ENCODE measurements at places on chromosomes 5 and 9.

- no peak for DNase-seq
These were observed 451.6 kb downstream of the TLE1 start for GRCh38 chr9:81237565-81238231.

- no peak for DNase-seq
These were observed 18.3 kb upstream of the ARL14EPL start for GRCh38 chr5:116013936-116014335.

GRCh38 chr5:175893466-175893865 lies 22.1 kb downstream of the CPLX2 start:
- DNase-seq, result no peak

DNA sequence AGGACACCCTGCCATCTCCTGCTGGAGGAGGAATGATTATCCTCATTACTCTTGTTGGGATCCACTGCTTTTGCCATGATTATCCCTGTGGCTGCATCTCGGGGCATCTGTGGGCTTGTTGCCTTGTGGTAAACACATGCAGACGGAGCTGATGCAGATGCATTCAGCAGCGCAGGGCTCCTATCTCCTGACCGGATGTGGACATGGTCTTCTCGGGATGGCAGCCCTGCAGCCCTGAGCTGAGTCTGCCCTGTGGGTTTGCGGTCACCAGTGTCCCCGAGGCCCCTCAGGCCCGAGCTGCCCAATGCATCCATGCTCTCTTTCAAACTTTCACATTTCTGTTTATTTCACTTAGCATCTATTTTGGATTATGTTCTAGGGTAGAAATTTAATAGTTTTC lies 250.4 kb upstream of the IRX1 start:
- no peak for DNase-seq

DNA sequence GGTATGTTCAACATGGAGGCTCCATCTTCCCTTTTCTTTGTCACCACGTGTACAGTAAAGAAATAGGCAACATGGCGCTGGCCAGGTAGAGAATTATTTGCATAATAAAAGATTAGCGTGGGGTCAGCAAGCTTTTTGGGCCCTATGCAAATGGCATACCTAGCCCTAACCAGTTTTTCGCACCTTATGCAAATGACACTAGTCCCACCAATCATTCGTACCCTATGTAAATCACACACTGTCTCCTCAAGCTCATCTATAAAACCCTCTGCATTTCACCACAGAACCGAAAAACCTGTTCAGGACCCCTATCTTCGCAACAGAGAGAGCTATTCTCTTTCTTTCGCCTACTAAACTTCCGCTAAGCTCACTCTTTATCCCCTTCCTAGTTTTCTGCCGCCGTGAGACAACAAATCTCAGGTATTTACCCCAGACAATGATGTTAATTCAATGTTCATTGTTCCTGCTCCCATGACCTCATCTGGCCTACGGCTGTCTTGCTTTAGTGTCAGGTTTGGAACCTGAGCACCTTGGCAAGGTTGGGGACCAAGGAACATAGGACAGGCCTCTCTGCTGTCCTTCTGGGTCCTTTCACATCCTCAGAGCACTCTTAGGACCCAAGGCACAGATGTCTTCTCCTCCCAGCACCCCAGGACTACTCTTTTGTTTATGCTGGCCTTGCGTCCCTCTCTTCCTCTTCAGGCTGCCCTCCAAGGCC lies 180.7 kb upstream of the RAI14 start:
- DNase-seq, result no peak

DNA sequence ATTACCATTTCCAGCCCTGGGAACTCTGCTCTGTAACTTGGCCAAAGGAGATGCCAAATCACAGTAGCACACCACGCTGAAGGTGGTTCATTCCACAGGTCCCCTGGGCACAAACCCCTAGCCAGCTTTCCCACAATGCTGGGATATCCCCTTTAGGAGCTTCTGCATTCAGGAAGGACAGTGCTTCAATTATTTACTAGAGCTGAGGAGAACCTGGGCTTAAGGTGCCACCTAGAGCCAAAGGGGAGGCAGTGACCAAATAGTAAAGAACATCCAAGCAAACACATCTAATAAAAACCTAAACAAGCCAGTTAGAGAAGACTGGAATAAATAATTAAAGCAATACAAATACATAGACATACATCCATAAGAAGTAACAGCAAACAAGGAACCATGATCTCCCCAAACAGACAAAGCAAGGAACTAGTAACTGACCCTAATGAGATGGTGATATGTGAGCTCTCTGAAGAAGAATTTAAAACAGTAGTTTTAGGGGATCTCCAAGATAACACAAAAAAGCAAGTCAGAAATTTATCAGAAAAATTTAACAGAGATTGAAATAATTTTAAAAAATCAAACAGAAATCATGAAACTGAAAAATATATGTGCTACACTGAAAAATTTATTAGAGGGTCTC lies 14.6 kb downstream of the KIF4B start:
- DNase-seq, result no peak

DNA sequence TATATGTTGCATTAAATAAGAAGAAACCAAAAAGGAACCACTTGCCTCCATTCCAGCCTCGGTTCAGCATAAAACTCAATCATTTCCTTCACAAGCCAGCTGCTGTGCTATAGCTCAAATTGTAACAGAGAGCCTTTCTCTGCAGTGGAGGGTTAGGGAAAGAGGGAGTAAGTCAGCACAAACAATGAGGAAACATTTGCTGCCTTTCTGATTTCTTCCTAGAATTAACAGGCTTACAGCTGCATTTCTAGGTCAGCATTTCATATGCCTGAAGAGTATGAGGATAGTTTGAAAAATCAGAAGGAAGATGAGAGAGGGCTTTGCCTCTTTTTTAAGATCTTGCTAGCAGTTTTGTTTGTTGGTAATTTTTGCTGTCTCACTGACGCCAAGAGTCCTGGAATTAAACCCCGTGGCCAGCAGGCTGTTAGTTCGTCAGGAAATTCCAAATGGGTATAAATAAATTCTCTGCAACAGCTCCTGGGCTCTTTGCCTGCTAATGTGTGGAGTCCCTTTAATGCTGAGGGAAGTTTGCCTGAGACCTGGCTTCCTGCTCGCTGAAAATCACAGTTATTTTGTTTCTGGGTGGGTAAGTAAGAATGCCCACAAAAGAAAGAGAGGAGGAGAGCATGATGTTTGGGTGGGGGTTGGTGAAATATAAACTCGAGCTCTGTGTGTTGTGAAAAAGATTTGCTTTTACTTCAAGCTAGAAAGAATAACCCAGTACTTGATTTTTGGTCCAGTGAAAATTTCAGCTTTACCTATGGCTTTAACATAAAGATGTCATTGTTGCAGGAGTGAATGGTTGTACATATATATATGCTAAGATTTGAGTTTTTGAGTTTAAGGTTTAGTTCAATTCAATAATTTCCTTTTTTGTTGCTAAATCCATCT lies 148.1 kb upstream of the DMRT1 start:
- DNase-seq, result peak; percentile 78

- no peak for DNase-seq
These were observed 141.6 kb downstream of the OLFM1 start for GRCh38 chr9:135228983-135229625.

- no peak for DNase-seq
These were observed 123.4 kb downstream of the TMEM161B start for GRCh38 chr5:88145221-88145610.

GRCh38 chr5:14156650-14157492 lies 13.7 kb downstream of the TRIO start:
- peak; percentile 49 for DNase-seq

DNA sequence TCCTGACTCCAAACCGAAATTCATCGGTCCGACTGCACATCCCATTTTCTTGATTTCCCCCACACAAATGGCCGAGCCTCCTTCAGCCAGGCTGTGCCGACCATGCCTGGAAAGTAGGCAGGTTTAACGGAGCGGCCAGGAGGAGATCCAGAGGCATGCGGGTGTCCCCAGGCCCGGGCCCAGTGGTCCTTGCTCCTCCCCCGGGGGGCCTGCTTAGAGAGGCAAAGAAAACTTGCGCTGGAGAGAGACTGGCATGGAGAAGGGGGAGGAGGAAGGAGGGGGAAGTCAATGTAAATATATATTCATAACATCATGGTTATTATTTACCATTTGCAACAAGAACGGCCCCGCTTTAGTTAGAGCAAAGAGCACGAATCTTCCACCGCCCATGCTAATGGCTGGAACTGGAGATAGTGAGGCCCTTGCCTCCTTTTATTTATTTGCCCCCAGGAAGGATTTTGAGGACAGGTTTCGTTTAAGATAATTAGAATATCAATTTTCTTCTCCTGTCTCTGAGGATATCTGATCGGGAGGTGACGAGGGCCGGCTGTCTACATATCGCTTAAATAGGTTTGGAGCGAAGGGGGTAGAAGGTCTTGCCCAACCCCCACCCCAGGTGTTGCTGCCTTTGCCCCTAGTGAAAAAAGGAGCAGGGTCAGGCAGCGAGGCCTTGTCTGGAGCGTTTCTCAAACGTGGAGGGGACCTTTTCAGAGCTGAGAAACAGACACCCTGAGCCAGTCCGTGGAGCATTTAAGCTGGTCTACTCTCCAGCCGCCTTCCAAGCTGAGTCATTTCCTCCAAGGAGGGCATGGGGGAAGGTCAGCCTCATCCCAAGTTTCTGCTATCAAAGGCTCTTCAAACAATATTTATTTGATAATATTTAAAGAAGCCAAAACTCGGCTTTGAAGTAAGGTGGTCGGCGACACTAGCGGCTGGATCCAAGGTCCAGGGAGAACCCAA lies 2.5 kb downstream of the BARHL1 start:
- DNase-seq, result no peak

DNA sequence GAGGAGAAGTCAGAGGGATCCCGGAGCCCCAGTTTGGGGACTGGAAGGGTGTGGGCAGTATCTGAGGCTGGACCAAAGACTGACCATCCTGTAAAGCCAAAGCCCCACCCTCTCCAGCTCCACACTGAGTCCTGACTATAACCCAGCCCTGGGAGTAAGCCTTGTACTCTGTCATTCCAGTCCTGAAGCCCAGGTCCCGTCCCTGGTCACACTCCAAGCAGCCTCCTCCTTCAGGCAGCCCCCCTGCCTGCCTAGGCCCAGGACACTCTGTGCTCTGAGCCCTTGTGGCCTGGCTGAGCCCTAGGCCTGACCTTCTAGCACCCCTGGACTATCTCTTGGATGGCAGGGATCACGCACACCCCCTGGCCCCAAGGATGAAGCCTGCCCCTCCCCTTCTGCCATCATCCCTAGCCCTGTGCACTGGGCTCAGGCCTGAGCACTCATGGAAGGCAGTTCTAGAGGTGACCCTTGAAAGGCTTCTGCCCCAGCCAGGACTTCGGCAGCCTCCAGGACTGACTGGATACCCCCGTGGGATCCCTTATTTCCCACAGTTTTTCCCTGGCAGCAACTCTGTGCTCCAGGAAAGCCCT lies 28.0 kb upstream of the ENHO start:
- DNase-seq, result no peak

DNA sequence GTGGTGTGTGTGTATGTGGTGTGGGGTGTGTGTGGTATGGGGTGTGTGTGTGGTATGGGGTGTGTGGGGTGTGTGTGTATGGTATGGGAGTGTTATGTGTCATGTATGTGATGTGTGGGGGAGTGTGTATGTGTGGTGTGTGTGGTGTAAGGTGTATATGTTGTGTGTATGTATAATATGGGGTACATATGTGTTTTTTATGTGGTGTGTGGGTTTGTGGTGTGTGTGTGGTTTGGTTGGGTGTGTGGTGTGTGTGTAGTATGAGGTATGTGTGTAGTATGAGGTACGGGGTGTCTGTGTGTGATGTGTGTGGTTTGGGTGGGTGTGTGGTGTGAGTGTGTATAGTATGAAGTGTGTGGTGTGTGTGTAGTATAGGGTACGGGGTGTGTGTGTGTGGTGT lies 11.4 kb downstream of the ECSCR start:
- DNase-seq, result no peak

GRCh38 chr5:172078726-172079345 lies 72.4 kb upstream of the FBXW11 start:
- DNase-seq, result no peak

- no peak for DNase-seq
These were observed 365.1 kb upstream of the RIOK2 start for GRCh38 chr5:97547999-97548738.

DNA sequence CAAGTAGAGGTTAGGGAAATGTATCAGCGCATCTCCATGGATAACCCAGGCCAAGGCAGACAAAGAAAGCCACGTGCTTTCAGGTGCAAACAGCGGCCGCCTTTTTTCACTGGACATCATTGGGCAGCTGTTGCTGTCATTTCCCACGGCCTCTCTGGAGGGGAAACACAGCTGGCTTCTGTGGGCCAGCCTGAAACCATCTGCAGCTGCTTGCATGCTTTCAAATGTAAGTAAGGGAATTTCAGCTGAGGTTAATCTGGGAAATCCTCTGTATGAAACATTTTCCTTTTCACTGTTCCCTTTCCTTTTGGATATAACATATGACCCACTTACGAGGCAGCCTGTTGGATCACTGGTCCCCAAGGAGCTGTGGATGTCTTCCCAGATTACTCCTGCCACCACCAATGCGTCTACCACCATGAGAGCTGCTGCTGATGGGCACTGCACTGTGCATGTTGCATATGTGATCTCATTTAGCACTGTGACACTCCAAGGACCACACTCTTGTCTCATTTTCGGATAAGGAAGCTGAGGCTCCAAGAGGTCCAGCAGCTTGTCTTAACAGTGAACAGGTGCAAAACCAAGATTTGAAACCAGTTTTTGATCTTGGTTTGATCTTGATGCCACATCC lies 106.3 kb downstream of the C9orf152 start:
- peak; percentile 80 for DNase-seq

- DNase-seq, result no peak
These were observed 8.2 kb downstream of the SLC22A4 start for GRCh38 chr5:132302413-132302812.

DNA sequence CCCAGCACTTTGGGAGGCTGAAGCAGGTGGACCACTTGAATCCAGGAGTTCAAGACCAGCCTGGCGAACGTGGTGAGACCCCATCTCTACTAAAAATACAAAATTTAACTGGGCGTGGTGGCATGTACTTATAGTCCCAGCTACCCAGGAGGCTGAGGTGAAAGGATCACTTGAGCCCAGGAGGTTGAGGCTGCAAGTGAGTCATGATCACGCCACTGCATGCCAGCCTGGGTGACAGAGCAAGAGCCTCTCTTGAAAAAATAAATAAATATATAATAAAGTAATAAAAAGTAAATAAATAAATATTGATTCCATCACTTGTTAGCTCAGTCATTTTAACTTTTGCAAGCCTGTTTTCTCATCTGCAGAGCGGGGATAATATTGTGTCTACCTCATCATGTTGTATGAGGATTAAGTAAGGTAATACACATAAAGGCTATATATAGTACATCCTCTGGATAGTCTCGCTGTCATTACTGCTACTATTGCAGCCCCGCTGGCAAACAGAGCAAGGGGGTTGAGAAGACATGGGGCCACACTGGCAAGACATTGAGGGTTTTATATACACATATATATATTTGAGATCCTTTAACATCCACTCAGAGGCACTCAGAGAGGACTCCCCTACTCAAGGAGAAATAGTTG lies 210.9 kb downstream of the C9orf152 start:
- DNase-seq, result no peak

GRCh38 chr9:106020186-106020585 lies 325.8 kb downstream of the TMEM38B start:
- DNase-seq, result no peak

GRCh38 chr9:92617951-92618510 lies 51.9 kb downstream of the IPPK start:
- DNase-seq, result peak; percentile 21

Data from left hindlimb (tissue), 1 donor.